ENCODE measurements at places on chromosomes 1 and 21.

- peak; percentile 49 for DNase-seq
Measured at GRCh38 chr1:35876988-35877387, 6.0 kb upstream of the AGO1 start.

DNA sequence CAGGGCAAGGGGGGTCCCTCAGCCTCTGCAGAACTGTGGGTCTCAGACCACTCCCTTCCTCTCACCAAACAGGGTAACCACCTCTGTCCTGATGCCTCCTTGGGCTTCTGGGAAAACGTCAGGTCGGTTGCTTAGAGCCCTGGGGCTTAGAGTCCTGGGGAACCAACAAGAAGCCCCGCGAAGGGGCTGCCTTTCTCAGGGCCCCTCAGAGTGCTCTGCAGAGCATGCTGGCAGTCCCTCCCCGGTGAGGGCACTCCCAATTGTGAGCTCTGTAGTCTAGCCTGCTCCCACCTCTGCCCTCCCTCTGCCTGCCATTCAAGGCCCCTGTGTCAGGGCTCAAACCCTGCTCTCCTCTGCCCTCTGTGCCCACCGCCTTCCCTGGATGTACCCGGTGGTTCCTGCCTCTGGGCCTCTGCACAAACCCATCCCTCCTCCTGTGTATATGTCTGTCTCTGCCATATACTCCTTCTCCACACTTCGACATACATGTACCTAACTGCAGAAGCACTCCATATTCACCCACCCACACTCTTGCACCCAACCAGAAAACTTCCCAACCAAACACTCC, 92.3 kb downstream of the DMRTB1 start:
- DNase-seq = no peak

GRCh38 chr1:189658381-189658780, 819.3 kb downstream of the BRINP3 start:
- DNase-seq = no peak

DNA sequence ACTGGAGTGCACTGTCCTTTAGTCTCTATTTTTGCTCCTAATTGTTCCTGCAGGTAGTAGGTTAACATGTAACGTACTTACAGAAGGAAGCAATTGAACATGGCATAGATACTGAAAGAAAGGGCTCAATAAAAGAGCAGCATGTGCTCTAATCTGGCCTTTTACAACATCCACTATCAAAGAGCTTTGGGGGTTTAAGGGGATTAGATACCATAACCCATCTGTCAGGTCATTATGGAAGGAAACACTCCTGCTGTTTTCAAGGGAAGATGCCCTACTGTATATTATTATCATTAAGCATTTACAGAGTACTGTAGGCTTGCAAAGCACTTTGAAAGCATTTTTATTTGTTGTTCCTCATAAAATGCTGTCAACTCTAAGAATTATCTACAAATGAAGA, 152.8 kb downstream of the TTLL7 start:
- DNase-seq = no peak

DNA sequence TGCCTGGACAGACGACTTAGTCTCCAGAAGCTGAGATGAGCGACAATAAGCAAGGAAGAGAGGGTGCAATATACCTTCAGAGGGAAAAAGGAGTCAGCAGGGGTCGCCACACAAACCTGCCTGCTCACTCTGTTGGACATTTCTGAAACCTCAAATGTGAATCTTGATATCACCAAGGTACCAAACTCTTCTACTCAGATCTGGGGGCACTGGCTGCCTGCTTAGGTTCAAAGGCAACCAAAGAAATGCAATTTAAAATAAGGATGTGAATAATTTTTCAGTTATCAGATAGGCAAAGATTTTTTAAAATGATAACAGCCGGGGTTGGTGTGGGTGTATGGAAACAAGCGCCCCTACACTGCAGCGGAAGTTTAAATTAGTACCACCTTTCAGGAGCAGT, 164.2 kb downstream of the HIVEP3 start:
- no peak for DNase-seq

GRCh38 chr1:167627865-167628641, 2.0 kb upstream of the RCSD1 start:
- DNase-seq = no peak

- DNase-seq = peak; percentile 77
Measured at GRCh38 chr1:12208764-12209494, 20.9 kb upstream of the VPS13D start.

DNA sequence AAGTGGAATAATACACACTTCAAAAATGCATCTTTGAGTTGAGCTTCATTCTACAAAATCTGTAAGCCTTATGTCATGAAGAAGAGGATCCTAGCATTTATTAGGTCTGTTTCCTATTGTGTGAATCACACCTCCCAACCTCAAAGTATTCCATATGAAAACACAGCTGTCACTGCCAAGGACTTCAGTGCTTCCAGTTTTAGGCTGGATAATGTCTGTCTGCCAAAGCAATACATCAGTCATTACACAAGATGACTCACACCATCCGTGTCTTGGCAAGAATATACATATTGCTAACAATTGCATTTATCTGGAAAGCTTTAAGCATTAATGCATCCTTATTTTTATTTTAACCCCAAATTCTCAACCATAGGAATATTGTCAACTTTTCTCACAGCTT, 125.7 kb upstream of the TMPRSS15 start:
- DNase-seq = peak; percentile 0
